ENCODE measurements at places on chromosomes 5 and 9.

DNA sequence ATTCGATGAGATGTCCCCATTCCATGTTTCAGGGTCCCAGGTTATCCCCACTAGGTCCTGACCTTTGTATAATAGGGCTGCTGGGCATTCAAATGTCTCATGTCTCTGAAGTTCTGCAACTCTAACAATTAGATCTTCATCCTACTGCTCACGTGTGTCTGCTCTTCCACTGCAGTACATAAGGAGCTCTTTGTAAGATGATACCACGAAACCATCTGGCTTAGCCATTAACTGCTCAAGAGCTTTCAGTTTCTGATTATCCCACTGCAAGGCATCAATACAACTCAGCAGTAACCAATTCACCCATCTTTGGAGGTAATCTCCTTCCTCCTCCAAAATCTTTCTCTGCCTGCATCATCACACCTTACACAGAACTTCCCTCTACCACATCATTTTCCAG lies 49.9 kb upstream of the PPP2CA start:
- no peak for DNase-seq

DNA sequence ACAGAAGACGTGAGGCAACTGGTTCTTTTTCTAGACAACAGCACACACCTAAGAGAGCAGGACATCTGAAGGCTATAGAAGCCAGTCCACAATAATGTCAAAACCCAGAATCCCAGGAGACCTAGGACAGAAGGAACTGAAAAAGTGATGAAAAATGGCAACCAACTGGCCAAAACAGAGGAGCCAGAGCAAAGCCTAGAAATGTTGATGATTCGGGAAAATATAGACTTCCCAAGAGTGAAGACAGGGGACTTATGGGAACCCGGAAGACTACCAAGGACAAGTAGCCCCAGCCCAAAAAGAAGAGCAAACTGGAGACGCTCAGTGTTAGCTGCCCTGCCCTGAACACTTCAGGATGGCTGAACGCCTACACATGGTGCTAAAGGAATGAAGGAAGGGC lies 43.4 kb upstream of the ZNF366 start:
- no peak for DNase-seq

DNA sequence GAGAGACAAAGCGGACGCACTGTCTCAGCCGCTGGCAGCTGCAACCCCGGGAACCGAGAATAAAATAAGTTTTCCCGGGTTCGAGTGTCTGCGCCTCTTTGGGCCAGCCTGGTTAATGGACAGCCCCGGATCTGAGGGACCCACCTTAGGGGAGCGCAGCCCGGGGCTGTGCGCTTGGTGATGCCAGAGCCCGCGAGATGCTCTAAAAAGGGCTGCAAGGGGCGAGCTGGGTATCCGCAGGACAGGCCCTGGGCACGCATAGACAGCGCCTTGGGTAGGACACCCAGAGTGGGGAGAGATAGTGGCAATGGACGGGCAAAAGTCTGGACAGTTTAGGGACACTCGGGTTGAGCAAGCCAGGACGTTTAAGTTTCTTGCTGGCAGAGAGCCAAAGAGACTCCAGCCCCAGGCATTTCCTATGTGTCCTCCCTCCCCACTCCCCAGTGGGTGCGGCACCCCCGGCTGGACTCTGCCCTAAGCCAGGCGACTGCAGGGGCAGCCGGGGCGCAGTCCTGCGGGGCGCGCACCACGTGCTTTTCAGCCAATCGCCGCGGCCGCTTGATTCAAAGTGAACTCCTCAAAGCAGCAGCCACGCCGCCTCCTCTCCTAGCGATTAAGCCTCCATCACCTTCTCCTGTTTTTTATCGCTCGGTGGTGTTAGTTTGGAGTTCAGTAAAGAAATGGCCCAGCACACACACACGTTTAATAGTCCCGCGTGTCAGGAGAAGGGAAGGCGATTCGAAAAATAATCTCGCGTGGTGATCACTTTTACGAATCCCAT lies 616 bp upstream of the ENC1 start:
- DNase-seq: no peak

- DNase-seq: no peak
Measured at GRCh38 chr5:14830210-14831005, 41.2 kb downstream of the ANKH start.

GRCh38 chr9:26244661-26245451 lies 566.6 kb upstream of the TUSC1 start:
- no peak for DNase-seq

- DNase-seq: no peak
Measured at GRCh38 chr9:84138541-84138940, 157.9 kb downstream of the RMI1 start.

- DNase-seq: no peak
Measured at GRCh38 chr5:136053336-136054141, 24.8 kb downstream of the TGFBI start.

- DNase-seq: no peak
Measured at GRCh38 chr9:137445930-137446431, 4.8 kb upstream of the ENTPD8 start.

DNA sequence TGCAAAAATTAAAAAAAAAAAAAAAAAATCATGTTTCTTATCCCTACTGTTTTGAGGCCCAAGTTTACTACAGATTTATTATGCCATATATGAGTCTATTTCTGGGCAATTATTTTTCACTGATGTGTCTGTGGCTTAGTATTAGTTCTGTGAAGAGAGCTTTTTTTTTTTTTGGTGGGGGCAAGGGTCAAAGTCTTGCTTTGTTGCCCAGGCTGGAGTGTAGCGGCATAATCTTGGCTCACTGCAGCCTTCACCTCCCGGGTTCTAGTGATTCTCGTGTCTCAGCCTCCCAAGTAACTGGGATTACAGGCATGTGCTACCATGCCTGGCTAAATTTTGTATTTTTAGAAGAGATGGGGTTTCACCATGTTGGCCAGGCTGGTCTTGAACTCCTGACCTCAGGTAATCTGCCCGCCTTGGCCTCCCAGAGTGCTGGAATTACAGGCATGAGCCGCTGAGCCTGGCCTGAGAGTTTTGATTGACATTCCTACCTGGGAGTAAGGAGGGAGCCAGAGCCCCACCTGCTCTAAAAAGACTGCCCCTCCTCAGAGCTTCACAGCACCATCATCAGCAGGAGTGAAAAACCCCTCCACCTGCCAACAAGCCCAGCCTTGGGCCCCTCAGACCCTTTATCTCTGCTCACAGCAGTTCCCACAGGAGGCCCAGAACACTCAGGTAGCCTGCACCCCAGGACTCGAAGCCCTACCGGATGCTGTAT lies 36.1 kb upstream of the JADE2 start:
- no peak for DNase-seq

DNA sequence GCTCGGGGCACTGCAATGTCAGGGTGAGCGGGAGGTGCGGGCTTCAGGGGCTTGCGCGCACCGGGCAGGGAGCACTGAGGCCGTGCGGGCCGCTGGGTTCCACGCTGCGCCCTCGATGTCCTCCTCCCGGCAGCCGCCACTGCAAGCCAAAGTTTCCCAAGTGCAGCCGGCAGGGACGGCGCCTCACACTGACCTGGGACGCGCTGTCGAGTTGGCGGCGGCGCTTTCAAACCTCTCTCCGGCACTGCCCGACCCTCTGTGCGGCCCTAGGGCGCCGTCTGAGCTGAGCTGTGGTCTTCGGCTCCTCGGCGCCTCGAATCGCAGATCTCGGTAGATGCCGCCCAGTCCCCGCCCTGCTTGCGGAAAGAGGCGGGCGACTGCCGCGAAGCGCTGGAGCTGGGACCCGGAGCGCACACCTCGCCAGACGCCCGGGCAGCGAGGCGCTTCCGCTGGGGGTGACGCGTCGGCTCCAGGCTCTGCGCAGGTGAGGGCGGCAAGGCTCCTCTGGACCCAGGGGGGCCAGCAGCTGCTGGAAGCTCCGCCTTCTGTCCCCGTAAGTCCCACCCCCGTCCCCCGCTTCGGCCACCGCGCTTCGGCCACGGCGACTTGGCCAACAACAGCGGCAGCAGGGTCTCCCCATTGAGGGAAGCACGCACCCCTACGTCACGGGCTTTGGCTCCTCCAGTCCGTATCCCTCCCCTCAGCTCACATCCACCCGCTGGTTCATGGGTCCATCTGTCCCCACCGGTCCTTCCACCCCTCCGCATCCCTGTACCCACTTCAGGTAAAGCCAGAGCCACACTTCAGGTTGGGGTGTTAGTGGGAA lies at the start of gene ANKRD34B:
ANKRD34B (minus strand) TSS at position 320 of the 826 bp plus-strand sequence. CDS start 10,261 bp downstream, outside the sequence.
- no peak for DNase-seq

DNA sequence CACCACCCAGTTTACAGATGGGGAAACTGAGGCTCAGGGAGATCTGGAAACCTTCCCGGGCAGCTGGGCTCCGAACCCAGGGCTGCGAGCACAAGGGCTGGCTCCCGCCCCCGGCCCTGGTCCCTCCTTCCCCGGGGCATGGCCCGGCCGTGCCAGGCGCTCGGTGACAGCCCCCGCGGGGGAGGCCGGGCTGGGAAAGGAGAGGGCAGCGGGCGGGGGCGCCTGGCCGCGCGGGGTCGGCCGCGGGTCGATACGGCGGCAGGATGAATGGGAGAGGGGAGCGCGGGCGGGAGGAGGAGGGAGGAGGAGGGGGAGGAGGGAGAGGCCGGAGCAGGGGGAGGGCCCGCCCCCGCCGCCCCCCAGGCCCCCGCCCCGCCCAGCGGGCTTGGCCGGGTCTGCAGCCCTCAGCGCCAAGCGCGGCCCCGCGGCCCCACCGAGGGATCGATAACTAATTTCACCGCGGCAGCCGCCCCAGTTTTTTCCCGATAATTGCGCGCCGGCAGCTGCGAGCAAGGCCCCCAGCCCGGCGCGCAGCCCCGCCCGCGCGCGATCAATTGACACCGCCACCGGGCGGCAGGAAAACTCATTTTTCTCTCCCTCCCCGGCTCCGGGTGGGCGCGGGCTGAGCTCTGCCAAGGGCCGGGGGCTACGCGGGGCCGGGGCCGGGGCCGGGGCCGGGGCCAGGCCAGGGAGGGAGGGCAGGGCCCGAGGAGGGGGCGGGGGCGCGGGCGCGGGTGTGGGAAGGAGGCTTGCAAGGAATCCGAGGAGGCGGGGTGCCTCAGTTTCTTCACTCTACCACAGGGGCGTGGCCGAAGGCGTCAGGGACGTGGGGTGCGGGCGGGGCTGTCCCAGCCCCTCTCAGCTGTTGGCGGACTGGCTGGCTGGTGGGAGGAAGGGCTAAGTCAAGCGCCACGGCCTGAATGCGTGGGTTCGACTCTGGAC lies 52.1 kb downstream of the C9orf50 start:
- no peak for DNase-seq

- no peak for DNase-seq
Measured at GRCh38 chr9:88796947-88797346, 194.3 kb upstream of the S1PR3 start.

DNA sequence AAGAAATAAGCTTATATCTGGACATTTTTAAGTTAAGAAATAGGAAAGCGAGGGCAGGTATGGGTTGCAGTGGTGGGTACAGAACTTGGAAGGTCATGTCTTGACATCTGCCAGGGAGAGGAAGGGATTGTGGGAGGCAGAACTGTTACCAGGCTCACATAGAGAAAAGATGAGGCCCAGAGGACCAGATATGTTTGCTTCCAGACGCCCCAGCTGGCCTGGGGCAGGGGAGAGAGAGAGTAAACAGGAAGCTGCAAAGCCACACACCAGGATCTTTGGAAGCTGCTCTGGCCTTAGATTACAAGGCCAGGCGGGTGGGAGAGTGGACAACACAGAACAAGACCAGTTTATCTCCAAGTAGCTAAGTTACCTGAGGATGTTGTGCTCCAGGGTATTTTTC lies 71.2 kb downstream of the MARCHF11 start:
- no peak for DNase-seq

- no peak for DNase-seq
Measured at GRCh38 chr5:57513785-57514184, 31.2 kb upstream of the ACTBL2 start.

DNA sequence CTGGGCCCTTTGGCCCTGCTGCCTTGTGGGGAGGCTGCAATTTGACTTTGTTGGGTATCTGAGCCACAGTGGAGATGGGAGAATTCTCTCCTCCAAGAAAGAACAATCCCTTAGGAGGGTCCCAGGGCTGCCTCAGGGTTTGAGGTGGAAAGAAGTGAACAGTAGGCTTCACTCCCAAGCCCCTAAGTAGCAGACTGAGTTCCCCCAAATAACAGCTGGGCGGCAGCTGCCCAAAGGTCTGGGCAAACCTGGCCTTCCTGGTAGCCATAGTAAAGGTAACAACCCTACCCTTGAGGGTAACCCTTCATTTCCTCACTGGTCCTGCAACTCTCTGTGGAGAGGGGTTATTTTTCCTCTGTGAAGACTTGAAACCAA lies 746 bp downstream of the RGS3 start:
- no peak for DNase-seq

GRCh38 chr5:25618821-25619220 lies 974.0 kb upstream of the CDH10 start:
- DNase-seq: no peak

GRCh38 chr9:84990416-84990815 lies 320.9 kb downstream of the NTRK2 start:
- DNase-seq: no peak

DNA sequence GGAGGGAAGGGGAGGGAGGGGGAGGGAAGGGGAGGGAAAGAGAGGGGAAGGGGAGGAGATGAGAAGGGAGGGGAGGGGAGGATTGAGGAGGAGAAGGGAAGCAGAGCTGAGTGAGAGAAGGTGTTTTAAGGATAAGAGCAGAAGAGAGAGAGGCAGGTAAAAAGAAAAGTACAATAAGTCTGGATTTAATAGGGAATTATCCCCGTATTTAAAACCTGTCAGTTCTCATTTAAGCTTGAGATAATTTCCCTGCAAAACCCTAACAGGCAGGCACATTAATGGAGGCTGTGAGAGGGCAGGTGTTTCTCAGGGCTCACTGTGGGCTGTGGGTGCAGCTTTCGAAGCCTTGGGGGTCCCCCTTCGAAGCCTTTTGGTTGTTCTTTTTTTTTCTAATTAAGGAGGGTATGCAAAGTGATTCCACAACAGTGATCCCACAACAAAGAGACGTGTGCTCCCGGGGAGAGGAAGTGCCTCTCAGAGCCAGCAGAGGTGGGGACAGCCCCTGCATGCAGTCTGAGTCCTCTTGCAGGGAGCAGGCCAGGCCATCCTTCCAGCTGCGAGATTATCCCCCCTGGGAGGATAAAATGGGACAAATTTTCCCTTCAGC lies 317.9 kb upstream of the IRX1 start:
- no peak for DNase-seq

DNA sequence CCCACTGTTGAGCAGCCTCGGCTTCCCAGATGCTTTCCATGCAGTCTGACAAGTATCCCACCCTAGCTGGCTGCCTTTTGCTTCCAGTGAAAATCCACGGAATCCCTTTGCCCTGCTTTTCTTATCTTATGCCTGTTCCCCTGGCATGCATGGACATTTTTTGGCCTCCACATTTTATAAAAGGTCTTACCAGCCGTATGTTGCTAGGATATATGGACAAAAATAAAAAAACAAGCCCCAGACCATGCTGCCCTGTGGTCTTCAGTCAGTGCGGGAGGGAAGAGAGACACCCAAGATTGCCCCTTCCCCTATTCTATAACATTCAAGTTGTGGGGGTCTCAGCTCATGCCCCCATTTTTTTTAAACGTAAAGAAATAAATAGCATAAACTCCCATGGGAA lies 129.6 kb downstream of the COL23A1 start:
- no peak for DNase-seq

- DNase-seq: no peak
Measured at GRCh38 chr5:73338256-73339050, 110.1 kb downstream of the FOXD1 start.

DNA sequence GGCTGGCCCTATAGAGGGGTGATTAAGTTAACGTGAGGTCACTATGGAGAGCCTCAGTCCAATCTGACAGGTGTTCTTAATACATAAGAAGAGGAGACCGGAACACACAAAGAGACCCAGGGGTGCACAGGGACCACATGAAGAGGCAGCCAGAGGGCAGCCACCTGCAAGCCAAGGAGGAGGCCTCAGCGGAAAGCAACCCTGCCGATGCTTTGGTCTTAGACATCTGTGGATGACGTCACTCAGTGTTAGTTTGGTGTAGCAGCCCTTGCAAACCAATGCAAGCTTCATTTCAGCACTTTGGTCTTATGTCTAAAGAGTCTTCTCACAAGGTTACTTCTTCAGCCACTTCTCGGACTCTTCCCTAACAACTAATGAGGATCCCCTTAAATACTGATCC lies 47.6 kb upstream of the GRHPR start:
- DNase-seq: peak; percentile 56
